Activated T-cell treated with anti-CD3 and anti-CD28 coated beads, Interleukin-2, amount 50 U/mL, for 72 hours (primary cell): ENCODE measurements at places on chromosomes 3 and 15. TPM values are rescaled to one million over a fixed set of nuclear protein-coding genes. Genes with fewer than 3 reads are reported as not detected.
A peak's percentile ranks its signal among the peaks of the same experiment; 100 is the strongest.

GRCh38 chr3:27714692-27715453 is 7.2 kb downstream of the EOMES start:
- H3K27ac ChIP-seq: peak overlapping the region; percentile 92
- peaks cover 78% of the 10 kb centered on the region for H3K27me3 ChIP-seq
- peak; percentile 42 for DNase-seq
- H3K4me1 ChIP-seq: peaks cover 30% of the 10 kb centered on the region
- peaks cover 6% of the 10 kb centered on the region for H3K36me3 ChIP-seq

DNA sequence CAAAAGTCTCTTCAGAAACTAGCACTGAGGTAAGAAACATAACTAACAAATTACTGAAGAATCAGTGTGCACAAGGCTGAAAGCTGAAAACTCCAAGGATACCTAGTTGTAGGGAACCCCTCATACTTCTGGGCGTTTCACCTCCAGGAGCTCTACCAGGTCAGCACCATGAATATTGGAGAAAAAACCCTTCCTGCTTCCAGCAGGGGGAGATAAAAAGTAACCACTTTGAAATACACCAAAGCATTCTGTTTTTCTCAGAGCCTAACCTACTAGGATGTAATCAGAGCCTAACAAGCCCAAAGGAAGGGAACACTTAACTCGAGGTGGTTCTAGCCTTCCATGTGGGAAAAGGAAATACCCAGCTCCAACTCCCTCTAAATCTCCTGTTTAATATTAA is 175.8 kb upstream of the MME start:
- no peaks in the 10 kb centered on the region for H3K27me3 ChIP-seq
- no peak overlapping the region for H3K4me3 ChIP-seq
- no peak overlapping the region for H3K27ac ChIP-seq
- H3K4me1 ChIP-seq: no peaks in the 10 kb centered on the region

The GOLGA8H gene
- 0.19 TPM for total RNA-seq

The TMEM158 gene
- total RNA-seq: not detected
